Fibroblast of skin of scalp (primary cell): ENCODE measurements at places on chromosomes 1 and 21.

DNA sequence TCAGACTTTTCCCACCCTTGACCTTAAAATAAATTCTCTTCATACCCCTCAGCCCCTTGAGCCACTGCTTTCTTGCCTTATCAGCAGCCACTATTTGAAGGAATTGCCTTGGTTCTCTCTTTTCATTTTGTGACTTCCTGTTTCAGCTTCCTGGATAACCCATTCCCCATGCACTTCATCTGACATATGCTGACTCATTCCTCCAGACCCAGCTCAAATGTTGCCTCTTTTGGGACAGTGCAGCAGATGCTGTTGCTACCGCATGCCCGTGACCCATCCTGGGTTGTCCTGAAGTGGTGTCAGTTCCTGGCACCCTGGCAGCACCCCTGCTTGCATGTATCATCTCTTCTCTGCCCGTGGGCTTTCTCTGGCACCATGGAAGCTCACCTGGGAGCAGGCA, 496.1 kb downstream of the PTPRU start:
- no peak for DNase-seq

GRCh38 chr1:87439821-87440220, 111.1 kb downstream of the LMO4 start:
- no peak for DNase-seq

GRCh38 chr1:37098237-37098636, 63.9 kb upstream of the GRIK3 start:
- no peak for DNase-seq

- DNase-seq = no peak
These were observed 121.9 kb downstream of the KCNT2 start for GRCh38 chr1:196486346-196486745.

DNA sequence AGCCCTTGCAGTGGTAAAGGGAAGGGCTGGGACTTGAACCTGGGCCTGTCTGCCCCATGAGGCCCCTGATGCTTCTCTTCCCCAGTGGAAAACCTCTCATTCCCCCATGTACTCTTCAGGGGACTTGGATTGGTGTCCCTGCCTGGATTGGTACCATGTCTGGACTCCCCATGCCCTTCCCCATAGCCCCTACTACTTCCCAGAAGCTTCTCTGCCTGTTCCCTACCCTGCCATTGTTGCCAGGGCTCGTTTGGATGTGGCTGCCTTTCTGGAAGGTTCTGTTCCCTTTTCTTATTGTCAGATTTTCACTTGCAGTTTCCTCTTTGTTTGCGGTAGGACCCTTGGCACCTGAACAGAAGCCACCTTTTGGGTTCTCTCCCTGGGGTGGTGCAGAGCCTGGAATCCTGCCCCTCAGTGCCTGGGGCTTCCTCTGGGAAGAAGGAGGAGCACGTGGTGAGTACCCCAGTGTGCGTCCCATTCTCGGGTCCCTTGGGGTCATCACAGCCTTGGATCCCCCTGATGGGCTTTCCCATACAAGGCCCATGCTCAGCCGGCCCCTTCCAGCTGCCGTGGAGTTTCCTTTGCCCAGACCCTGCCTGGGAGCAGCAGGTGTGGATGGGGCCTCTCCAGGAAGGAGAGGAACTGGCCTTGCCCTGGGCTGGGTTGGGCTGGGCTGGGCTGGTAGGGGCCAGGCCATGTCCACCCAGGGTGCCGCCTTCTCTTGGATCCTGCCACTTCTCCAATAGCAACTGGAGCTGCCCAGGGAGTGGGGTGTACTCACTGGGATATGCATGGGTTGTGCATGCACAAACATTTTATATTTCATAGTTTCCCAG, 281.1 kb downstream of the PTPRU start:
- no peak for DNase-seq

- no peak for DNase-seq
These were observed at the start of gene CLIC6 for GRCh38 chr21:34668803-34669148. CLIC6 (plus strand) TSS chr21:34668994; CDS start chr21:34669389, 395 bp downstream.

GRCh38 chr1:174939775-174940545, 59.8 kb upstream of the CACYBP start:
- DNase-seq = no peak

- DNase-seq = no peak
These were observed 573 bp upstream of the CPT2 start for GRCh38 chr1:53196017-53196484.

DNA sequence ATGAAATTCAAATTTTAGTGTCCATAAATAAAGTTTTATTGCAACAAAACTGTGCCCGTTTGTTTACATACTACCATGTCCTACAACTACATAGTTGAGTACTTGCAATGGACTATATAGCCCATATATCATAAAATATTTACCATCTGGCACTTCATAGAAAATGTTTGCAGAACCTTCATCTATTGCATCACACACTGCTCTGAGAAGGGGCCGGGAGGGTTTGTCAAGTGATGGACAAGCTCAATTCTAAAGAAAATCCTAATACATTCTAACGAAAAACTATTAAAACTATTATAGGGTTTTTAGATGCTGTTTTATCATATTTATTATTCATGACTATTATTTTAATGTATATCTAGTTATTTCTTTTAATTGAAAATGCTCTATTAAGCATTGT, 35.9 kb downstream of the RGSL1 start:
- DNase-seq = no peak

GRCh38 chr1:156658945-156659574, 17.1 kb downstream of the BCAN start:
- no peak for DNase-seq

- DNase-seq = no peak
These were observed 25.2 kb upstream of the PRRC2C start for GRCh38 chr1:171460018-171460620.

GRCh38 chr21:34560021-34560420, 48.0 kb upstream of the KCNE1 start:
- no peak for DNase-seq

DNA sequence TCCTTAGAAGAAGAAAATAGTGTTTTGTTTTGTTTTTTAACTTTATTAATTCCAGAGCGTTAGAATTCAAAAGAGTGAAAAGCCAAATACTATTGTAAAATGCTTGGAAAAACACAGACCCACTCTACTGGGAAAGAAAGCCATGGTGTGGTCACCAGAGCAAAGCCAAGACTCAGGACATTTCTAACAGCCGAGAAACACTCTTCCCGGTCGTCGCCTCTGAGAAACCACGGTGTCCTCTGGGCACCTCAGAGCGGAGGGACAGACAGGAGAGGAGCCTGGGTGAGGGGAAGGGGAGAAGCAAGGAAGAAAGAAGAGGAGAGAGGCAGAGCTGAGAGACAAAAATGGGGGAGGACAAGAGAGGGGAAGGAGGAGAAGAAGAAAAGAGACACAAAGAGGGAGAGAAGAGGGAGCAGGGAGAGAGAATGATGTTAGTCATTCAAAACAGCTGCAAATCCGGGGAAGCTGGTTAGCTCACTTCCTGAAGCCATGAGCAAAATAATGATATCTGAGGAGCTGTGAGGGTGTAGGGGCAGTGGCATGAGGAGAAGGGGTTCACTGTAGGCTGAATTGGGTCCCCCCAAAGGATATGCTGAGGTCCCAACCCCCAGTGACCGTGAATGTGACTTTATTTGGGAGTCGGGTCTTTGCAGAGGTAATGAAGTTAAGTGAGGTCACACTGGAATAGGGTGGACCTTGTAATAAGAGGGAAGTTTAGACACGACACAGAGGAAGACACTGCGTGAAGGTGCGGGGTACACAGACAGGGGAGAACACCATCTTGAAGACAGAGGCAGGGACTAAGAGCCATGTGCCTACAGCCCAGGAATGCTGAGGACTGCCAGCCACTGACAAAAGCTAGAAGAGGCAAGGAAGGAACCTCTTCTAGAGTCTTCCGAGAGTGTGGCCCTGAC, 58.2 kb upstream of the DMRTB1 start:
- no peak for DNase-seq

DNA sequence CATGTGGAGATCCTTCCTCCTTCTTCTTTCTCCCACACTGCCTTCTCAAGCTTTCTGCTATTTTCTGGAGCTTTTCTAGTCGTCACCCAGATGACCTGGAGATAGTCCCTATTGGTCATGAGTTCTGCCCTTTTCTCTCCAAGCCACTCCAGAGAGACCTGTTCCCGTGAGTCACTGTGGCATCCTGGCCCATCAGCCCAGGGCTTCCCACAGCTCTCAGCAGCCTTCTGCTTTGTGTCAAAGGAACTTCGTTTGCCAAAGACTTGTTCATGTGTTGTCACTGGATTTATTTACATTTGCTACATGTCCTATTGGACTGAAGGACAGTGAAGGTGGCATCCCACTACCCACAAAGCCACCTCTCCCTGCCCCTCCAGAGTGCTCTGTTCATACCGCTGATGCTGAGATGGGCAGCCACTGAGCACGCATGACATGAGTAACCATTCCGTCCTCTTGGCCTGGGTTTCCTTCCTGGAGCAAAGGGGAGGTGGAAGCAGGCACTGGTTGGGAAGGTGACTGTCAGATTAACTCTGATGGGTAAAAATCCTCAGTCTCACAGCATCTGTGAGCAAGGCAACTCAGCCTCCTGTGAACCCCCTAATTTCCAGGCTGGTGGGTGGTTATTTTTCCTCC, 119.2 kb downstream of the EDEM3 start:
- no peak for DNase-seq

DNA sequence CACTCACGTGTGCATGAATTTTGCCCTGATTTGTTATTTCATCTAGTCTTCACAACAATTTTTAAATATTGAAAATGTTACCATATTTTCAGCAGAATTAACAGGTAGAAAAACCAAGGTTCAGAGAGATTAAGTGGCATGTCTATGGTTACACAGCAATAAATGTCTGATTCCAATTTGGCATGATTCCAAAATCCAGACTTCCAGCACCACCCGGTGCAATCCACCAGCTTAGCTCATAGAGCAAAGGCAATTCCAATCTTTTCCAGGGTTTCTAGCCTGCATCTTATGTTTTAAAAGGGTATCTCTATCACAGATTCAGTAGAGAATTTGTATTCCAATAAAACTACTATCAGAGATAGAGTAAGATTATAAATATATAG, 161.8 kb downstream of the TPR start:
- DNase-seq = no peak

DNA sequence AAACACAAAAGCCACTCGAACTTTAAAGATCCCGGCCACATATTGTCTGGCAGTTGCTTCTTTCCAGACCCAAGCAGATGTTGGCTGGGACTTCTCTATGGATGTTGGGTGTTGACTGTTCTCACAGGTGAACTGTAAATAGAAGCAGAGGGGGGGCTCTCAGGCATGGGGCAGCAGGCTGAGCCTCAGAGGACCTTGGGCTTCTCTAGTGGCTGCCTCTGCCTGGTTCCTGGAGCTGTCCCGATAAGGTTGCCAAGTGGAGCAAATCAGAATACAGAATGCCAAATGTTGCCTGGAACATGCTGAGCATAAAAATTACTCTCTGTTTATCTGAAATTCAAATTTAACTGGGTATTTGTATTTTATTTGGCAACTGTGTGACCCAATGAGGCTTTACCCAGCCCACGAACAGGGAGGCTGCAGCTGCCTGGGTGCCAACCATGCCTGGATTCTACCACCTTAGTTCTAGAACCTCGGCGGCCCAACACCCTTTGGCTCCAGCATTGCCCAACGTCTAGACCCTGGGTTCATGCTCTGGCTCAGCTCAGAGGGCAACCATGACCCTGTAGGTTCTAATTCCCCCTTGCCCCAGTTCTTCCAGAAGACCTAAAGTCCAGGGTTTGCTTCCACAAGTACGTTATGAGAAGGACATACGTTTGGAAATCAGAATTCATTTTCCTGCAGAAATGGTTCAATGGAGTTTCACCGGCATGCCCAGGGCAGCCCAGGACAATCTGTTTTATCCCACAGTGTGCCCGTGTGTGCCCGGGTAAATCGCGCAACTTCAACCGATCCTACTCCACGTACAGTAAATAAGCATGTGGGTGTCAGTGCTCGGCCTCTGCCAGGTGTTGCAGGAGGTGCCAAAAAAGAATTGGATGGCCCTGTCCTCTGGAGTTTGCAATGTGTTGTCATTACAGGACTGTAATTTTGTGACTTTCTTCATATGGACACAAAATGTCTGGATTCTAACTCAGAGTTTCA, 5.4 kb upstream of the SLC45A1 start:
- no peak for DNase-seq

- no peak for DNase-seq
These were observed 42.5 kb upstream of the C1orf174 start for GRCh38 chr1:3942416-3943122.

DNA sequence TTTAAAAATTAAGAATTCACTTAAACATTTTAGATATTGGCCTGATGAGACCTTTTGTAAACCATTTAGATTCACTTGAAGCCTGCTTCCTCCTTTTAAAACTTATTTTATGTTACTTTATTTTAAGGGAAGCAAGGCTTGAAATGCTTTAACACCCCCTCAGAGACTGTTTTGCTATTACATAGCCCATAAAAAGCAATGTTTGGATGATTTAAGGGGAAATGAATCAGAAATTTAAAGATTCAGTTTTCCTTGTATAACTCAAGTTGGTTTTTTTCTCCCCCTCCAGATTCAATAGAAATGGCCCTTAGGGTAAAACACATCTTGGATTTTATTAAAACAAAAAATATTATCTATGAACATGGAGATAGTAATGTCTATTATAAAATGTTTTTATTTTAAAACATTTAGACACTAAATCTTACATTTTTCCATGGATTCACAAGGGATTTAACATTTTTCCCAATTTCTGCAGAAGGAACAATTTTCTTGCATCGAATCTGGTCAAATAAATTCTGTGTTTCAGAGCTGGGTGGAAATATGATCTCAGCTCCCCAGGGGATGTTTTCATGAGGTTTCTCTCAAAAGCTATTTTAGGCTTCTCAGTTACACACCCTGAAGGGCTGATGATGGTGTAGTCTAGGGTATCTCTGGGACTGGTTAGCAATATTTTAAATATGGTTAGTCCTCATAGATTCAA, 69.3 kb upstream of the WARS2 start:
- DNase-seq = peak; percentile 53

GRCh38 chr21:35491114-35491513, 442.0 kb upstream of the RUNX1 start:
- no peak for DNase-seq

GRCh38 chr1:230791986-230792564, 44.9 kb downstream of the CAPN9 start:
- DNase-seq = no peak

GRCh38 chr1:205287767-205288559, 33.6 kb downstream of the NUAK2 start:
- DNase-seq = peak; percentile 50

DNA sequence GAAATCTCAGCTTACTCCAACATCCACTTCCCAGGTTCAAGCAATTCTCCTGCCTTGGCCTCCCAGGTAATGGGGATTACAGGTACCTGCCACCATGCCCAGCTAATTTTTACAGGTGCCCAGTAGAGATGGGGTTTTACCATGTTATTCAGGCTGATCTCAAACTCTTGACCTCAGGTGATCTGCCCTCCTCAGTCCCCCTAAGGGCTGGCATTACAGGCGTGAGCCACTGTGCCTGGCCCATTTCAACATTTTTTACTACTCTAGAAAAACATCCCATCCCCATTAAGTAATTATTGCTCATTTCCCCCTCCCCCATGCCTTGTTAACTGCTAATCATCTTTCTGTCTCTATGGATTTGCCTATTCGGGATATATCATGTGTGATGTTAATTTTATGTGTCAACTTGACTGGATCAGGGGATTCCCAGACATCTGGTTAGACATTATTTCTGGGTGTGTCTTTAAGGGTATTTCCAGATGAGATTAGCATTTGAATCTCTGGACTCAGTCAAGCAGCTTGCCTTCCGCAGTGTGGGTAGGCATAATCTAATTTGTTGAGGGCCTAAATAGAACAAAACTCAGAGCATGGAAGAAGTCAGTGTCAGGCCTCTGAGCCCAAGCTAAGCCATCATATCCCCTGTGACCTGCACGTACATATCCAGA, 33.0 kb upstream of the ZBTB8B start:
- no peak for DNase-seq
